ENCODE measurements at places on chromosomes 16 and 17.

GRCh38 chr16:1965396-1966001 lies 873 bp upstream of the RPS2 start:
- no peak for DNase-seq

DNA sequence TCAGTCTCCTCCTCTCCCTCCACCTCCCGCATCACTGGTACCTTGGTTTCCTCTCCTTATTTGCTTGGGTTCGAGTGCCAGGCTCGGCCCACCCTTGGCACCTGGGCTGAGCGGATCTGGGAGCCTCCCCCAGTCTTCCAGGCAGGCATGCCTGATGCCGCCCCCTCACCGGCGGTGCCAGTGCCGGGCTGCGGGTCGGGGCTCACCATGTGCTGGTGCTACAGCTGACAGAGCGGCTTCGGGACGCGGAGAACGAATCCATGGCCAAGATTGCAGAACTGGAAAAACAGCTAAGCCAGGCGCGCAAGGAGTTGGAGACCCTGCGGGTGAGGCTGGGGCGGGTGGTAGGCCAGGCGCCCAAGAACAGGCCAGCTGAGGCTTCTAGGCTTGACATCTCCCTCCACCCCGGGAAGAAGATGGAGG lies 19.2 kb downstream of the FMNL1 start:
- no peak for DNase-seq

GRCh38 chr16:84788920-84789391 lies 30.8 kb upstream of the CRISPLD2 start:
- no peak for DNase-seq

GRCh38 chr16:17657045-17657444 lies 186.3 kb upstream of the XYLT1 start:
- DNase-seq, result peak; percentile 21

GRCh38 chr17:14331225-14331981 lies 30.5 kb downstream of the HS3ST3B1 start:
- DNase-seq, result no peak

DNA sequence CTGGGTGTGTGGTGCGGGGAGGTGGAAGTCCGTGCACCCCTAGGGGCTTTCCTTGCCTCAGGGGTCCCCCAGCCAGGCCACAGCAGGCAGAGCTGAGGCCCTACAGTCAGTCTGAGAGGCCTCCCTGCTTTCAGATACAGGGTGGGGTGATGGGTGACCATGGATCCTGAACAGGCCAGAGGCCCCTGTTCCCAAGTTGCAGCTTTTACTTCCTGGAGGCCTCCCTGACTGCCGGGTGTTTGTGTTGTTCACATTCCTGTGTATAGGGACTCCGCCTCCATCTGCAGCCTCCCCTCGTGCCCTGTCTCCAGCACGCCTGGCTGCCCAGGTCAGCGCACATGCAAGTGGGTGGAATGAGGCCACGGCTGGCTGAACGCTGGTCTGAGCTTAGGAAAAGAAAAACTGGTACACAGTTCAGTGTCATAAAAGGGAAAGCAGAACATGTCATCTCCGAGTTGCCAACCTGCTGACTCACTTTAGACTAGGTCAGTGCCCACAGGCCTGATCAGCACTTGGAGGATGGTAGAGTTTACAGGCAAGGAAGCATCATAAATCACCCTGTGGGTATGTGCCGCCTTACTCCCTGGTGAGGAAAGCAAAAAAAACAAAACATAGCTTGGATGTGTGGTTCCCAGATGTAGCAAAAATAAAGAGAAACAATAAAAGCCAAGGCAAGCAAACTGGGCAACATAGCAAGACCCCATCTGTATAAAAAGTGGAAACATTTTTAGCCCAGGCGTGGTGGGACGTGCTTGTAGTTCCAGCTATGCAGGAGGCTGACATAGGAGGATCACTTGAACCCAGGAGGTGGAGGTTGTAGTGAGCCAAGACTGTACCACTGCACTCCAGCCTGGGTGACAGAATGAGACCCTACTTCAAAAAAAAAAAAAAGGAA lies 6.2 kb upstream of the SLC7A6 start:
- DNase-seq, result peak; percentile 95

GRCh38 chr17:48462946-48463345 lies 32.9 kb upstream of the SKAP1 start:
- DNase-seq, result no peak

DNA sequence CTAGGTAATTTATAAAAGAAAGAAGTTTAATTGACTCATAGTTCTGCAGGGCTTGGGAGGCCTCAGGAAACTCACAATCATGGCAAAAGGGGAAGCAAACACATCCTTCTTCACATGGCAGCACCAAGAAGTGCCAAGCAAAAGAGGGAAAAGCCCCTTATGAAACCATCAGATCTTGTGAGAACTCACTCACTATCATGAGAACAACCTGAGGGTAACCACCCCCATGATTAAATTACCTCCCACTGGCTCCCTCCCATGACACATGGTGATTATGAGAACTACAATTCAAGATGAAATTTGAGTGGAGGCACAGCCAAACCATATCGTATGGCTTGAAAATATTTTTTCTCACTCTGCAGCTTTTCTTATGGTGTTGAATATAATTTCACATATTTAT lies 151.7 kb downstream of the ANKFN1 start:
- no peak for DNase-seq

GRCh38 chr16:68396481-68396880 lies 51.8 kb downstream of the SMPD3 start:
- DNase-seq, result no peak

DNA sequence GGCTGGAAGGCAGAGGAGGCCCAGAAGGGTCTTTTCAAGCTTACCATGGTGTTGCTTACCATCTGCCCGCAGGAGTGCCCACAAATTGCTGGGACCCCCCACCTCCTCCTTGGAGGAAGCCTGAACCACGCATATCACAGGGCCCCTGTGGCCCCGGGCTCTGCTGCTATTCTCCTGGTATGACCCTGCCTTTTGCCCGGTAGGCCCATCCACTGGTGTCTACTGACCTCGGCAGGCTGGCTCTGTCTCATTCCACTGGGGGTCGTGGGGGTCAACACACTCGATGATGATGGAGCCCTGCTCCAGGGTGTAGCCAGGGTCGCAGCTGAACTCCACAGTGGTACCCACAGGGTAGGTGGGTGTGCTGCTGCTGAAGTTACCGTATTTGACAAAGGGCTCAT lies 8.2 kb upstream of the PHF12 start:
- no peak for DNase-seq

DNA sequence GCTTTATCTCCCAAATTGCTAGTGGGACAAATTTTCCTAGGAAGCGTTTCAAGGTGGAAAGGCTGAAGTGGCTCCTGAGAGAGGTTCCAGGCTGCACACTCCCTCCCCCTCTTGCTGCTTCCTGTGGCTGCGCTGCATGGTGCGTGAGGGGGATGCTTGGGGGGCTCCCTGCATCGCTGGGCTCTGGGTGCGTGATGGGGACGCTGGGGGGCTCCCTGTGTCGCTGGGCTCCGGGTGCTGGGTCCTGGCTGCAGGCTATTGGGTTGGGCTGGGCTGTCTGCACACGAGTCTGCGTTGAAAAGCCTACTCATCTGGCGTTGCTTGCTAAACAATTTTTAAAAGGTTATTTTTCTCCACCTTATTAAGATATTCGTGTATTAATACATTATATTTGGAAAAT lies 30.1 kb downstream of the NDEL1 start:
- DNase-seq, result no peak

- DNase-seq, result no peak
Observed at GRCh38 chr16:8108991-8109509, 481.3 kb downstream of the TMEM114 start.

- DNase-seq, result peak; percentile 77
Observed at GRCh38 chr17:40356990-40357881, 7.3 kb downstream of the GJD3 start.

DNA sequence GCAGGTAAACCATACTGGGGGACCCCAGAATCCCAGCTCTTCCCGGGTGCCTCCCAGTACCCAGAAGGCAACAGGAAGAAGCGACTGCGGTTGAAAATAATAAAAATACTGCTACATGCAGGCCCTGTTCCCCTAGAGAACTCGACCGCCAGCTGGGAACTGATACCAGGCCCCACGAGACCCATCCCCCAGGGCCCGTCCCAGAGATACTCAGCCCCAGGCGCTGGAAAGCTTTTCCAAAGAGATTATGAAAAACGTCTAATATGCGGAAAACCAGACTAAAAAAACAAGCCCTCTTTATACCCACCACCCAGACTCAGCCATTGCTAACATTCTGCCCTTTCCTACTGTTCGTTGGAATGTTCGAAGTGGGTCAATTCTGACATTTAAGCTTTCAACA lies 12.9 kb upstream of the MEAK7 start:
- DNase-seq, result no peak

DNA sequence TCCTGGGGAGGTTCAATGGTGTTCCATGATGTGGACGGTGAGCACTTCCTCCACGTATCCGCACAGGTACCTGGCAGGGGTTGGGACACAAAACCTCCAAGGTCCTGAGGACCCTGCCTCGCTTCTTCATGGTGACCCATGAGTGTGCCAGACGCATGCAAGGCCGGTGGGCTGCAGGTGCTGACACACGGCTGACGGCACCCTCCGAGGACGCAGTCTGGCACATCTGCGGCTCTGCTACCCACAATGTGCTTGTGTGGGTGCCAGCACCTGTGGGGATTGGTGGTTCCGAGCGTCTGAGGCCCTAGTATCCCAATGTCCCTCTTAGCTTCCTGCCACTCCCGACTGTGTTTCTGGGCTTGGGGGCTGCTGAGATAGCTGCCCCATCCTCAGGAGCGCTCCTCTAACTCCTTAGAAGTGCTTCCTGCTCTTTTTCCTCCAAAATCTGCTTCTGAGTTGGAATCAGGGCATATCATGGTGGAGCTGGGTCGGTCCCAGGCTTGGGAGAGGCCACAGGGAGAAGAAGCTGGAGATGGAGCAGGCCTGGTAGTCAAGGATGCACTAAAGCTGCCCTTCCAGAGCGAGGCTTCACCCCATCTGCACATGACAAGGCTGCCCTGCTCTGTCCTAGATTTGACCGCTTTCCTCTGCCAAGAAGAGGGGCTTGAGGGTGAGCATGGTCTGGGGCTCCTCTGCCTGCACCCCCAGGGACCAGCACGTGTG lies 1.6 kb downstream of the CYGB start:
- no peak for DNase-seq

DNA sequence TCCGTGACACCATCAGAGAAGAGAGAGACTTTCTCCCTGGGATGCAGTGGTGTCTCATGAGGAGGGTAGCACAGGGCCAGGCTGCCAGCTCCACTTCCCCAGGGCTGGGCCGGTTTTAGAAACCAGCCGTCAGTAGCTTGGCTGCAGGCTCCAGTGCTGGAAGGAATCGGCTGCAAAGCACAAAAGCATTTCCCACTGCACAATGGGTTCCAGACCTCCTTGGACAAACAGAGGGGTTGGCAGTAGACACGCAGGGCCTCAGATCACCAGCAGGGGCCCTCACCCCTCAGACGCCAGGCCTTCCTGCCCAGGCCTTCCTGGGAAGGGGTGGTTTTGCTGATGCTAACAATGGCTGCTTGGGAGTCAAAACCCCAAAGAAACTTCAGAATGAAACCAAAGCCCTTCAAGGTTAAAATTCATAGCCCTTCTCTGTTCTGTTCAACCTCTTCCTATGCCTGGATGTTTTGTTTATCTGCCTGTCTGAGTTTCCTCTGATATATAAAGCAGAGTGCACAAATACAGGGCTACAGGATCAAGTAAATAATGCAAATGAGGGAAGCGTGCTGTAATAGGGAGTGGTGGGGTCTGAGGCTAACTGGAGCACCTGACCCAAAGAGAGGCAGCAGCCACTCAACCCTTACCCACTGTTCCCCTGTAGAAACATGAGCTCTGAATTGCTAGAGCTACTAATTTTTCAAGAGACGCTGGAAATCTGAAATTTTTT lies 26.2 kb downstream of the TEKT5 start:
- no peak for DNase-seq

DNA sequence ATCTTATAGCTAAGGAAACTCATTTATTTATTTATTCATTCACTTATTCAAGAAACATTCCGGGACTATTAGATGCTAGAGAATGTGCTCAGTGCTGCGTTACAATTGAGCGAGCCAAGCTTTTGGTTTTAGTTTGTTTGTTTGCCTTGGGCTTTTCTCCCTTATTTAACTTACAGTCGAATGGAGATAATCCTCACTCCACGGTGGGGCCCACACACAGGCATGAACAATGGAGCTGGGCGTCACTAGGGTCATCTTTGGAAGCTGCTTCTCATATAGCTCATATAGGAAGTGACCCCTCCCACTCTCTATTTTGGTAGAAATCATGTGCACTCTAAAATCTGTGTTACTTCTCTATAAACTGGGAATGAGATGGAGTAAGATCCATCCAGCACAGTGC lies 210.0 kb downstream of the TMEM114 start:
- DNase-seq, result no peak

DNA sequence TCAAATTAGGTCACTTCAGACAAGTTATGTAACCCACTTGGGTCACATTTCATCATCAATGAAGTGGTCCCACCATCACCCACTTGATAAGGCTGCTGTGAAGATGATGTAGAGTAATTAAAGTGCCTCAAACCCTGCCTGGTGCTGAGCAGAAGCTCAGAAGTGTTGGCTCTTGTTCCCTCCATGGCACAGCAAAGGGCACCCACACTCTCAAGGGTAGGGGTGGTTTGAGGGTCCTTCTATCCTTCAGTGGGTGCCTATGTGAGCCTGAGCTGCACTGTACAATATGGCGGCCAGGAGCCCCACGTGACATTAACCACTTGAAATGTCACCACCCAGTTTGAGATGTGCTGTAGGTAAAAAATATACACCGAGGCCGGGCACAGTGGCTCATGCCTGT lies 71.5 kb downstream of the CYTH1 start:
- DNase-seq, result no peak

GRCh38 chr17:12301551-12301950 lies 280.9 kb downstream of the MAP2K4 start:
- no peak for DNase-seq

- peak; percentile 83 for DNase-seq
Observed at GRCh38 chr17:76524598-76525512, 12.7 kb downstream of the CYGB start.

GRCh38 chr17:7634384-7634783 lies 4.4 kb downstream of the SHBG start:
- peak; percentile 86 for DNase-seq

- DNase-seq, result no peak
Observed at GRCh38 chr16:28843766-28844165, 2.4 kb downstream of the TUFM start.

DNA sequence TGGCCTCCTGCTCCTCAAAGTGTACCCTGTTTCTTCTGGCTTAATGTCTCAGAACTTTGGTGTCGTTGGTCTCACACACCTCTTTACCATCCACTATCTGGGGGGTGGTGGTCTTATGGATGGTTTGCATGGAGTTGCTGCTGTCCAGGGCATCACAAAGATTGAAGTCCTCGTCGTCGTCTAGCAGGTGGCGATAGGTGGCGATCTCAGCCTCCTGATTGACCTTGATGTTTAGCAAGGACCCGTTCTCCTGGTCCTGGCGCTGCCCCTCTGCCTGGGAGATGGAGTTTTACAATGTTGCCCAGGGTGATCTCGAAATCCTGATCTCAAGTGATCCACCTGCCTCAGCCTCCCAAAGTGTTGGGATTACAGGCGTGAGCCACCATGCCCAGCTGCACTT lies 31.1 kb upstream of the HELZ start:
- DNase-seq, result no peak
